ENCODE measurements at places on chromosomes 2 and 18. TPM values are rescaled to one million over a fixed set of nuclear protein-coding genes. Genes with fewer than 3 reads are reported as not detected.

The IL18R1 gene
- total RNA-seq: 4.7 TPM

The SCN1A gene
- total RNA-seq: not detected

The DCC gene
- 0.21 TPM for total RNA-seq

The METAP1D gene
- 4.7 TPM for total RNA-seq

The ESPNL gene
- total RNA-seq: 0.41 TPM

The CNOT9 gene
- 40.3 TPM for total RNA-seq

The LONRF2 gene
- total RNA-seq: 1.3 TPM

The SMYD5 gene
- total RNA-seq: 45.0 TPM

The COBLL1 gene
- total RNA-seq: 2.9 TPM

The PTPRM gene
- 47.3 TPM for total RNA-seq

The IMPACT gene
- total RNA-seq: 22.3 TPM

The TRIM54 gene
- not detected for total RNA-seq

The SLC23A3 gene
- 0.42 TPM for total RNA-seq

The ANKRD30B gene
- 1.4 TPM for total RNA-seq

The ANKRD30BL gene
- total RNA-seq: not detected

The ARPC2 gene
- 180 TPM for total RNA-seq

The COL5A2 gene
- 101 TPM for total RNA-seq

The RAB27B gene
- total RNA-seq: 1.5 TPM

The AMER3 gene
- total RNA-seq: not detected

The RAD51AP2 gene
- total RNA-seq: 0.11 TPM

The DSG4 gene
- not detected for total RNA-seq

The POTEC gene
- total RNA-seq: 0.88 TPM

The ASNSD1 gene
- total RNA-seq: 37.7 TPM

The UNC80 gene
- total RNA-seq: 0.32 TPM

The PLEKHH2 gene
- 3.6 TPM for total RNA-seq

The LYPD6 gene
- 0.53 TPM for total RNA-seq

The HOXD4 gene
- 0.74 TPM for total RNA-seq

The FBLN7 gene
- total RNA-seq: 0.21 TPM

The C2orf92 gene
- total RNA-seq: 3.2 TPM

The C2orf72 gene
- total RNA-seq: 0.40 TPM

The MTX2 gene
- total RNA-seq: 33.5 TPM

The SULT1C2 gene
- total RNA-seq: 2.5 TPM

The SERPINB12 gene
- not detected for total RNA-seq

The IGFBP2 gene
- total RNA-seq: 169 TPM

The ZBTB7C gene
- total RNA-seq: not detected

The SCLY gene
- 43.1 TPM for total RNA-seq

The IL36RN gene
- not detected for total RNA-seq

The SNRPD1 gene
- 136 TPM for total RNA-seq

The GKN2 gene
- total RNA-seq: not detected

The DSC1 gene
- not detected for total RNA-seq

The FKBP1B gene
- total RNA-seq: 6.5 TPM
